ENCODE measurements at places on chromosomes 5 and 9.

DNA sequence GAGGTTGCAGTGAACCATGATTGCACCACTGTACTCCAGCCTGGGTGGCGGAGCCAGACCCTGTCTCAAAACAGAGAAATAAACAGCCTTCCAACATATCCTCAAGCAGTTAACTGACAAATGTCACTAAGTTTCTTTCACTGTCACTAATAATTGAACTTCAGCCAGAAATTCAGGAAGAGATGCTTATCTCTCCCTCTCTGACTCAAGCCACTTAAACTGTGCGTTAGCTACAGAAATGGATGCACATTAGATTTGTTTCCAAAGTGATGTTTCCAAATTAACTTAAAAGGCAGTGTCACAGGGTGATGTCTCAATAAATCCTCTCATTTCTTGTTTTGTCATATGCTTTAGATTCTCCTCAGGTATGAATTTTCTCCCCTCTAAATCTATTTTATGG lies 164.9 kb downstream of the KDM4C start:
- DNase-seq, result no peak

GRCh38 chr5:150409638-150410523 lies 2.8 kb downstream of the CD74 start:
- no peak for DNase-seq

DNA sequence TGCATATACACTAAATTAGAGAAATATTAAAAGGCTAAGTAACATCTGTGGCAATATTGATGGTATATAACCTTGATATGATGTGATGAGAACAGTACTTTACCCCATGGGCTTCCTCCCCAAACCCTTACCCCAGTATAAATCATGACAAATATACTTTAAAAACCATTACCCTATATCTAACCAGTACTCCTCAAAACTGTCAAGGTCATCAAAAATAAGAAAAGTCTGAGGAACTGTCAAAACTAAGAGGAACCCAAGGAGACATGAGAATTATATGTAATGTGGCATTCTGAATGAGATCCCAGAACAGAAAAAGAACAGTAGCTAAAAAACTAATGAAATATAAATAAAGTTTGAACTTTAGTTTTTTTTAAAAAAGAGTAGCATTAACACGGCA lies 7.3 kb upstream of the IFNB1 start:
- DNase-seq, result no peak

- no peak for DNase-seq
Measured at GRCh38 chr5:107671742-107672210, 1.0 kb upstream of the EFNA5 start.

DNA sequence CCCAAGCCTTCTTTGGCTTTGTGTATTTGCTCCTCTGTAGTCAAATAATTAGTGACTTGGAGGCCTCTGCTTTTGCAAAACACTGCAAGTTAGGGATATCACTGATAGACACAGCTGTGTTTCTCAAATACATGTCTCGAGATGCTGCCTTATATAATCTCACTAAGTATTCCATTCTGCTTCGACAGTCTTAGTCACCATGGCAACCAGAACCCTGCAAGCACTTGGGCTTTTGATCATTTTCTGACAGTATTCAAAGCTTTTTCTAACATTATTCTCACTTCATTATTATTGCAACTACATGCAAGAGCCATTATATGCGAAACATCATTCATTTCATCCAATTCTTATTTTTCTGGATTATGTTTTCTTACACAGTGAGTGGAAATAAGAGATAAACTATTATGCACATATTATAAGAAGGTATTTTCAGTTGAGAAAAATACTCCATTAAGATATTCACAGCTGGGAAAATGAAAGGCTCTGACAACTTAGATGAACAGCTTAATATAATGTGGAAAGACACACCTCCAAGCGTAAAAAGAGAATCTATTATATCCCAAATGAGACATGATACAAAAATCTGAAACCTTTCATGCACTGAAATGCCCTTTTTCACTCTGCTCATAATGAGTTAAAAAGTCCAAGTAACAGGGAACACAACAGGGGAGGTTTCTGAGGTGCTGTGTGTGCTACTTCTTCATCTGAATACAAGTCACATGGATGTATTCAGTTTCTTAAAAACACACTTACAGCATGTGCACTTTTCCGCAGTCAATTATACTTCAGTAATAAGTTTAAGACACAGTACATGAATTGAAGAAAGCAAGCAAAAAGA lies 93.9 kb downstream of the SCAI start:
- DNase-seq, result no peak

DNA sequence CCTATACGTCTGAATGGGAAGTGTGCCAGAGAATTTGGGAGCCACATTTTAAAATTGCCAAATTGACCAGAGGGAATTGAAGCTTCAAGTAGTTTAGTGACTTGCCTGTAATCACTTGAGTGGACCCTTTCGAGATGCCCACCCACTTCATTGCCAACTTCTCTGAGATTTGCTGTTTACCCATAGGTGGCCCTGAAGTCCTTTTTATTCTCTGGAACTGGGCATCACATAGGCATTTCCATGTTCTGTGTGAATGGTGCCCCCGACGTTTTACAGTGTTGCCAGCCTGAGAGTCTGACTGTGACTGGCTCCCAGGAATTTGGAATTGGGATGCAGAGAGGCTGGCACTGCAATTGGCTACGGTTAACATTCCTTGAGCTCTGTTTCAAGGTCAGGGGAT lies 158.6 kb downstream of the SEMA6A start:
- no peak for DNase-seq

DNA sequence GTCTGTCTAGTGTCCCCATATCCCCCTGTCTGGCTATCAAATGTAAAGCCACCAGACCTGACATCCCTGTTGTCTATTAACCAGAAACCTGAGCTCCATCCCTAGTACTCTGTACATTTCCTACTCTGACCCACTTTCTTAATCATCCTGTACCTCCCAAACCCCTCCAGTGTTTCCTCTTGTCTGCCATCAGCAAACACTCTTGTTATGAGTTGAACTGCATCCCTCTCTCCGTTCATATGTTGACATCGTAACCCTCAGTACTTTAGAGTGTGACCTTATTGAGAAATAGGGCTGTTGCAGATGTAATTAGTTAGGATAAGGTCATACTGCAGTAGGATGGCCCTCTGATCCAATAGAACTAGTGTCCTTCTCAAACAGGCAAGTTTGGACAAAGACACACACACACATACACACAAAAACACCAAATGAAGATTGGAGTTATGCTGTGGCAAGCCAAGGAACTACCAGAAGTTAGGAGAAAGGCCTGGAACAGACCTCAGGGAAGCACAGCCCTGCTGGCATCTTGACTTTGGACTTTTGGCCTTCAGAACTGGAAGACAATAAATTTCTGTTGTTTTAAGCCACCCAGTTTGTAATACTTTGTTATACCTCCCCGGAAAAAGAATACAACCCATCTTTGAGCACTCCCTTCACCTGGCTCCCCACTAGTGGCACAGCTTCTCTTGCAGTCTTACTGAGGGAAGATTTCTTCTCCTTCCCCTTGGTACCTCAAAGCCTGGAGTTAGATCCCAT lies 180.0 kb upstream of the PTGER4 start:
- DNase-seq, result peak; percentile 37

DNA sequence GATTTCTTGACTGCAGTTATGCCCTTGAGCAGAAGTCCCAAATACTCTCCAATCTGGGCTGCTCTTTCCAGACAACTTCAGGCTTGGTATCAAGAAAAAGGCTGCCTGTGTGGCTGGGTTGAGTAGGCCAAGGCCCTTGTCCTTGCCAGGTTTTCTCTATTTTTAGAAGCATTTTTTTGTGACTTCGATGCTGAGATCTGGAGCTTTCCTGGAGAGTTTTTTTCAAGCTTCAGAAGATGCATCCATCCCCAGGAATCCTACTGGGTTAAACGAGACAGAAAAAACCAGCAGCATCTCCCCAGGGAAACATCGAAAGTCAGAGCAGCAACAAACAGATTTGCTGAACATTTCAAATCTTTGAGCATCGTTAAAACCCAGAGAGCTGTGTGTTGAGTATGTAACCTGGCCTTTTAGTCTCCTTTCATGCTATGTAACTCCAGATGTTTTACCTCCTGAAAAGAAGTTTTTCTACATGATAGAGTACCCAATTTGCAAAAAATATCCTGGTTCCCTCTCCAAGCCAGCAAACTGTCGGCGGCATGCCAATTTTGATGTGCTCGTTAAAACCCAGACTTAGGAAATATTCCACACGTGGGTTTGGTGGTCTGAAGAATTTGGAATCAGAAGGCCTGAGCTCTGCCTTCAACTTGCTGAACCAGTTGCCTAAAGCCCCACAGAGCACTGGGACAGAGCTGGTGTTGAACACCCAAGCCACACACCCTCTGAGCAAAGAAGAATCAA lies 98.1 kb upstream of the ALDH1B1 start:
- no peak for DNase-seq

DNA sequence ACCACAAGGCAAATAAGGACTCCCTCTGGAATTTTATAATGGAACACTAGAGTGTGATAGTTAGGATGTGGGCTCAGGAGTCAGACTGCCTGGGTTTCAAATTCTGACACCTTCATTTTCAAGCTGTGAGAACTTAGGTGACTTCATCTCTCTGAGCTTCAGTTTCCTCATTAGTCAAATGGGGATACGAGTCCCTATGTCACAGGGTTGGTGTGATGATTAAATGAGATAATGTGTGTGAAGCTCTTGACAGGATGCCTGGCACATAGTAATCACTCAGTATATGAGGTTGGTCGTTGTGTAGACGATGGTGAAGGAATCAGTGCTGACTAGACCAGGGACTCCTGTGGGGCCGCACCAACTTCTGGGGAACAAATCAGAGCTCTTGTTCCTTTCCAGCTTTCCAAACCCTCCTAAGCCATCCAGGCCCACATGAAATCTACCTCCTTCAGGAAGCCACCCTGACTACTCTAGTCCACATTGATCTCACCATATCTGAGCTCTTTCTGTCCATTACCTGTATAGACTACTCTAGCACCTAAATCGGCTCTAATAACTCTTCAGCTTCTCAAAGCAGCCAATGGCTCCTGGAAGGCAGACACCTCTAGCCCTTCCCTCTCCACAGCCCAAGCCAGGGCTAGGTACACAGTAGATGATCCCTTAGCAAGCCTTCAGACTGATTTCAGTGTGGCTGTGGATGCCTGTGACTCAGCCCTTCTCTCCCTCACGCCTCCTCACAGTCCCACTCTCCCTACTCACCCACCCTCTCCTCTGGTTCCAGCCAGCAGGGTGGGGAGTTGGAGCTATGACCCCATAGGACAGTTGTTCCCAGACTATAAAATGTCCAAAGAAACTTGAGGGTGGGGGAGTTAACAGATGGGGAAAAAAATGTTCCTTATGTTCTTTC lies 2.5 kb upstream of the TCF7 start:
- no peak for DNase-seq

DNA sequence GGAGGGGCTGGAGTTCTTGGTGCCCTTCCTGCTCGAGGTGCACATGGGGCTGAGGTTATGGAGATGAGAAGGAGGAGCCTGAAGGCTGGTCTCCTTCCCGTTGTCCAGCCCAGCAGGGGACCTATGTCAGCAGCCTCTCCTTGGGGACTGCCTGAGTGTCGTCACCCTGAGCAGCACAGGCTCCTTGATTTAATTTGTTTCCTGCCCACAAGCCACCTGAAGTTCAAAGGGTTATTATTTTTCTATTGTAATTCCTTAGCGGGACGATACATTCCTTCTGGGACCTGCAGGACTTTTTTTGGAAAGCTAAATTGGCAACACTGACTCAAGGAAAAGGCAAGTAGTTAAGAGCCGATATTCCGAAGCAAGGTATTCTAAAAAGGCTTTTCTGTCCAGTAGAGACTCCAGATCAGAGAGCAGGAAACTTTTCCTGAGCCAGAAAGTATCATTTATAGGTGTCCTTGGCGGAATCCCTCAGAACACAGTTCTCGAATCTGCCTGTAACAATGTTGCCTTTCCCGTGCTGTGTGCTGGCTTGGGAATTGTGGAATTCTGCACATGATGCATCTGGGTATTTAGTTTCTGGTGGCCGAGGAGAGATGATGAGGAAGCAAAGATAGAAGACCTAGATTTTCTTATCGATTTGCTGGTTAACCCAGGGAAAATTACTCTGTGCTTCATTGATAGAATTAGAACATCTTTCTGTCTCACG lies 55.4 kb downstream of the ARHGAP26 start:
- no peak for DNase-seq

DNA sequence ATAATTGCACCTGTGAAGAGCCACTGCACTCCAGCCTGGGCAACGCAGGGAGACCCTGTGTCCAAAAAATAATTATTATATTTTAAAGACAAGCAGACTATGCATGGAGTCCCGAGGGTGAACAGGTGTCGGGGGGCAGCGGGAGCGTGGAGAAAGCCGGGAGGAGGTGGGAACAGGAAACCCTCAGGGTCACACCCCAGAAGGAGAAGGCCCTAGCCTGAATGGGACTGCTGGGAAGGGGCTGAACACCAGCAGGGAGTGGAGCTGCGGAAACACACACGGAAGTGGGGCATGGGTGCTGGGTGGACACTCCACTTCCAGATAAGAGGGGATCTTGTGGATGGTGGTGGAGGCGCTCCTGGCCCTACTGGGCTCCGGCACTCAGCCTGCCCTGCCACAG lies 12.8 kb downstream of the SURF6 start:
- no peak for DNase-seq

DNA sequence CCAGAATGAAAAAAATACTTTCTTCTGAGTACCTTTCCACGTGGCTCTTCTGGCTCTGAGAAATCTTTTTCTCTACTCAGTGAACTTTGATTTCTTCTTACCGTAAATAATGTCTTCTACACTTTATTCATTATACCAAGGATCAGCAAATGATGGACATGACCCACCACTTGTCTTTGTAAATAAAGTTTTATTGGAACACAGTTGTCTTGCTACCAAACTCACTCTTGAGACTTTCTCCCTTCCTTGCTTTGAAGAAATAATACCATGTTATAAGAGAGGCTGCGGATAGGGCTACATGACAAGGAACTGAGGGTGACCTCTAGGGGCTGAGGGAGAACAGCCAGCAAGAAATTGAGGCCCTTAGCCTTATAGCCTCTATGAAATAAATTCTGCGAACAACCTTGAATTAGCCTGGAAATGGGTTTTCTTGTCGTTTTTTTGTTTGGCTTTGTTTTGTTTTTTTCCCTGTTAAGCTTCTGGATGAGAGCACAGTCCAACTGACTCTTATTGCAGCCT lies 212.5 kb downstream of the COMMD10 start:
- no peak for DNase-seq

- DNase-seq, result no peak
Measured at GRCh38 chr9:131045300-131046092, 36.5 kb downstream of the LAMC3 start.

- DNase-seq, result no peak
Measured at GRCh38 chr5:76791461-76791860, 27.4 kb upstream of the F2RL1 start.

Data from T-helper 1 cell (primary cell).